ENCODE measurements at places on chromosomes 3 and 15.

- no peak for DNase-seq
These were observed 316.0 kb downstream of the CLSTN2 start for GRCh38 chr3:140250945-140251344.

- DNase-seq: no peak
These were observed 785.3 kb downstream of the ROBO2 start for GRCh38 chr3:77825001-77825827.

GRCh38 chr3:125006291-125006731 lies 49.5 kb downstream of the HEG1 start:
- DNase-seq: no peak

- no peak for DNase-seq
These were observed 13.5 kb upstream of the LINGO1 start for GRCh38 chr15:77646104-77646694.

GRCh38 chr3:76958274-76958673 lies 81.6 kb upstream of the ROBO2 start:
- no peak for DNase-seq

GRCh38 chr3:152071924-152072323 lies 196.8 kb upstream of the MBNL1 start:
- DNase-seq: peak; percentile 70

DNA sequence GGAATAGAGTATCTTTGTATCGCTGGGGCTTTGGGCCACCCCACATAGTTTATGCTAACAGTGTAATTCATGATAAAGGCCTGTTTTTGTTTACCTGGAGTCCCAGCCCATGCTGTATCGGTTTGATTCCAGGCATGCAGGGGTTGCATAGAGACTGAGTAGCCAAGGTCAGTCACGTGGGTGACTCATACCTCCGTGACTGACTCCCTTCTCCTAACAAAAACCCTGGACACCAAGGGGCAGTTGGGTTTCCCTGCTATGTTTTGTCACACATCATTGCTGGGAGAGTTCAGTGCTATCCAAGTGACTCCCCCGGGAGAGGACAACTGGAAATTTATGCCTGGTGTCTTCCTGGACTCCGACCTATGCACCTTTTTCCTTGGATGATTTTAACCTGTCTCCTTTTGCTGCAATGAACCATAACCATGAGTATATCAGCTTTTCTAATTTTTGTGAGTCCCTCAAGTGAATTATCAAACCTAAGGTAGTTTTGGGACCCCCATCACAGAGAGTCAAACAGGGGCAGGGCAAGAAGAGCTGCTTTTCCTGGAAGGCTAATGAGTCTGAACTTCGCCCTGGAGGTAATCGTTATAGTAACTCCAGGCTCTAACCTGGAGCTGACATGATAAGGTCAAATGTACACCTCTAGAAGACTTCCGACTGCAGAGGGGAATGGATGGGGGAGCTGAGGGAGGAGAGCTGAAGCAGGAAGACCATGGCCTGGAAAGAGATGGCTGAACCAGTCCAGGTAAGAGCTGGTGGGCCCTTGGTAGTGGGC lies 57.0 kb downstream of the SRGAP3 start:
- no peak for DNase-seq

- DNase-seq: peak; percentile 54
These were observed 50.3 kb upstream of the PLXND1 start for GRCh38 chr3:129656659-129657247.

DNA sequence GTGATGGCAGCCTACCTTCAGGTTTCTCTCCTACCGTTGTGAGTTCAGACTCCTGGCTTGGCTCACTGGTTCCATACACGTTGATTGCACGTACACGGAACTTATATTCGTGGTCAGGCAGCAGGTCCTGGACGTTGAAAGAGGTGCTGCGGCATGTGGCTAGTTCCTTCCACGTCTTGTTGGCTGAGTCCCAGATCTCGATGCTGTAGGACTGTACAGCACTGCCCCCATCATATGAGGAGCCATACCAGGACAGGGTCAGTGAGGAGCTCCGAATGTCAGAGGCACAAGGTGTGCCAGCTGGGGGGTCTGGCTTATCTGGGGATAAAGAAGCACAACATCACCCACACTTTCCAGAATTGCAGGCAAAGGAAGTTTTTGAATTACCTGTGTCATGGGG lies 72.3 kb upstream of the HACD2 start:
- DNase-seq: no peak

DNA sequence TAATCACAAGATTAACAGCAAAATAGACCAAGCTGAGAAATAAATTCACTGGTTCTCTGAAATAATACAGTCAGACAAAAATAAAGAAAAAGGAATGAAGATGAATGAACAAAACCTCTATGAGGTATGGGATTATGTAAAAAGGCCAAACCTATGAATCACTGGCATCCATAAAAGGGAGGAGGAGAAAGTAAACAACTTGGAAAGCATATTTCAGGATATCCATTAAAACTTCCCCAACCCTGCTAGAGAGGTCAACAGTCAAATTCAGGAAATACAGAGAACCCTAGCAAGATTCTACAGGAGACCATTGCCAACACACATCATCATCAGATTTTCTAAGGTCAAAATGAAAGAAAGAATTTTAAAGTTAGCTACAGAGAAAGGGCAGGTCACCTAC lies 649.7 kb upstream of the CBLB start:
- DNase-seq: no peak

DNA sequence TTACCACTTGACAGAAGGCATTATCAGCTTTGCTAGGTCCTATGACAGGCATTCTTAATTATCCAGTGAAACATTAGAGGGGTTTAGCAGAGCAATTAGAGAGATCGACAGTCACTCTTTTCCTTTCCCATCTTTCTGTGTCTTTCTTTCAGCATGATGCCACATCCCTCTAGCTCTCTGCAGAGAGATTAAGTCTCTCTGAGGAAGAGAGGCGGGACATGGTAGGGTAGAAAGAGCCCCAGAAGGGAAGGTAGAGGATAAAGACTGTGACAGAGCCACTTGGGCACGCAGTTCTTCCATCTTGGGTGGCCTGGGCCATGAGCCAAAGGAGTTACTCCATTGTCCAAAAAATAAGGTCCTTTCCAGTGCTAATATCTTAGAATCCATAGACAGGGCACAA lies 55.8 kb downstream of the HHLA2 start:
- DNase-seq: no peak

DNA sequence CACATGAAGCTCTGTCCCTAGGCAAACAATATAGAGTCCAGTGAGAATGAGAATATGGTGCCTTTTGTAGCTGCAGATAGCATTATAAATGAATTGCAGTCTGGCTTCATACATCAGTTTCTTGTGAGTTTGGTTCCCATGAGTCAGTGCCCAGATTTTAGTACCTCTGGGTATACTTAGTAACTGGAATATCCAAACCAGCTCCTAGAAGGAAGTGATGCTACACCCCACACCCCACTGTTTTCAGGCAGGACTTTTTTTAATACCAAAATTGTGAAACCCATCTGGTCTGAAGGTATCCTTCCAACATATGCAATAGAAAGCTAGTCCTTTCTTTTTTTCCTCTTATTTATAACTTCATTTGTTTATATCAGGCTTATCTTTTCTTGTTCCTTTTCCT lies 42.1 kb upstream of the FOXP1 start:
- DNase-seq: no peak

GRCh38 chr15:31079519-31079918 lies 22.0 kb downstream of the TRPM1 start:
- DNase-seq: no peak

- DNase-seq: peak; percentile 61
These were observed 390.7 kb downstream of the EFHB start for GRCh38 chr3:19543212-19543841.

- peak; percentile 72 for DNase-seq
These were observed 97.7 kb upstream of the PHLDB2 start for GRCh38 chr3:111761309-111761795.

DNA sequence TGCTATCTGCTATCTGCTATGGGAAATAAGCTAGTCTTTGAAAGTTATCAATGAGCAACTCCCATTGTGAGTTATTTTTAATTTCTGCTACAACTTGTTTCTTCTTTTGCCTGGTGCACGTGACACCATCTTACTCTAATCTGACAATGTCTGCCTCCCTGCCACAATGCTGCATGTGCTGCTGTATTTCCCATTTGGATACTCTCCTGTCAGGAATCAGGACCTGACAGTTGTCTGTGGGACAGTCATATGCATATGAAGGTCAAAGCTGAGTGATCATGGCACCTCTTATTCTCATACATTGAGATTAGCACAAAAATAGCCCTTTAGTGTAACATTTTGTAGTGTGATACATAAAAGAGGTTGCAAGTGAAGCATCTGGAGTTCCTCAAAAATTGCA lies 45.8 kb downstream of the HMG20A start:
- no peak for DNase-seq

DNA sequence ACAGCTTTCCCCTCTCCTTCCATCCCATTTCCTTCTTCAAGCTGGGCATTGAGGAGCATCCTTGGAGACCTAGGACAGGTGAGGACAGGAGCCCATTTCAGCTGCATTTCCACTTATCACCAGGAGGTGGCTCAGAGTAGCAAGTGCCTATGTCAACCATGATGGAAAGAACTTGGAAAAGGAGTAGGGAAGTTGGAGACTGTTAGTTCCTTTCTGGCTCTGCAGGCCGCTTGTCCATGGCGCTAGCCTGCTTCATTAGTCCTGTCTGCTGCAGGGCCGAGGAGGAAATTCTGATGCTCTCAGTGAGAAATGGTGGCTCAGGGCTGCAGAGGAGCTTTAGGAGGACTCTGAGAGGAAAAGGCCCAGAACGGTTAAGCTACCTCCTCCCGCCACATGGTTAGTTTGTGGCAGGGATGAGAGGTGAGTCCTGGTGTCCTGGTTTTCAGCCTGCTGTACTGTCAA lies 7.0 kb upstream of the CD276 start:
- DNase-seq: peak; percentile 75

- DNase-seq: no peak
These were observed 20.1 kb downstream of the ZBTB38 start for GRCh38 chr3:141388395-141388794.

- DNase-seq: no peak
These were observed 345.6 kb upstream of the THBS1 start for GRCh38 chr15:39235084-39235795.

DNA sequence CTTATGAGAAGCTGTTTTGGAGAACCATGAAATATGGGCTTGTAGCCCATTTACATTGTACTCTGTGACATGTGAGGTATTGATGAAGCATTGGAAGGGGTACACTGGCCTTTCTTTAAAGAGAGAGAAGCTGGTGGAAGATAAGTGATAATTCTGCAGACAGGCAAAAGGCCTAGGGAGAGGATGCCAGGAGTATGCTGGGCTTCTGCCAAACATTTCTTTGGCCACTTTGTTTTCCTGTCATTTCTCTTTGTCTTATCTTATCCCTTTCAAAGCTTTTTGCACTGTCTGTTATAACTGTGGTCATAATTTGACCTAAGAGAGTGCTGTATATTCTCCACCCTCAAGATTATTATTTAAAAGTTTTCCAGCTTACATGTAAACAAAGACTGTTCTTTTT lies 109.6 kb upstream of the SEMA6D start:
- DNase-seq: no peak

- DNase-seq: no peak
These were observed 367.7 kb downstream of the CGGBP1 start for GRCh38 chr3:87691109-87691508.

DNA sequence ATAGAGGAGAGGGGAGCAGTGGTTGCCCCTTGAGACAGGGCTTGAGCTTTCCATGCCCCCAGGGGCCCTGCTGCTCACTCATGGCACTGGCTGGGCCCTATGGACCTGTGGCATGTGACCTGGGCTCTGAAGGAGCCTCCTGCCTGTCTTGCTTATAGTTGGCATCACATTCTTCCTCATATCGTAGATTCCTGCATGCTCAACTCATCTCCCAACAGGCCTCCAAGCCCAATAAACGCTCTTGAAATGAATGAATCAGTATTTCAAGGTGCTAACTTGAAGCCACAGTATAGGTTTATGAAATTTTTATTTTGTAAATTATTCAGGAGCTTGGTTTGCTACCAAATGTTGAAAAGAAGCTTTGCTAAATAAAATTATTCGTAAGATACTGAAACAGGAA lies 93.3 kb upstream of the SLC7A14 start:
- no peak for DNase-seq

DNA sequence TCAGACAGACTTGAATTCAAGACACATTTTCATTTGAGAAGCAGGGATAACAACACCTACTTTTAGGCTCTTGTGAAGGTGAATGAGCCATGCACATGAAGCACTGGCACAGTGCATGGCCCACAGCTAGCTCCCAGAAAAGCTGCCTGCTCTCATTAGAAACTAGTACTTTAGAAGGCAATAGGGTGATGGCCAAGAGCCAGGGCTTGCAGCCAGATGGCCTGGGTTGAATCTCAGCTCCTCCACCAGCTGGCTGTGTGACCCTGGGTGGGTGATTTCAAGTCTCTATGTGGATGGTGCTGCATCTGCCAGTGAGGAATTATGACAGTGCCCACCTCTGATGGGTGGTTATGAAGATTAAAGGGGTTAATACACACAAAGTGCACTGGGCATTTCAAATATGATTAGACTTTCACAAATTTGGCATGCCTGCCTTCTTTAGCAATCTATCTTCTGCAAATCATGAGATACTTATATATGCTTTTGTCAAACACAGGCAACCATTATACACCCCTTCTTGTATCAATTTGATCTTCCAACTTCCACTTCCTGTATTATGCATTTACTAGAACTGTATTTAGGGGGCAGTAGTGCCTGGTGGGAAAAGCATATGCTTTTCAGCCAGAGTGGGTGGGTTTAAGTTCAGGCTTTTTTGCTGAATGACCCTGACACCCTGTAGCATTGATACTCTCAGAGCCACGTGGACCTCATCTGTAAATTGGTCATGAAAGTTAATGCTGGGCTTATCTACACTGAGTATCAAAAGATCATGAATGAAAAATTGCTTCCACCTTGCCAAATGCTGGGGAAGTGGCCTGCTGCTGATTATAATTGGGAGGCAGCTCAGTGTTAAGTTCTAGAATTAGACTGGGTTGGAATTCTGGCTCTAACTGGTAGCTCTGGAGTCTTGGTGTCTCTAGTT lies 34.7 kb upstream of the RBP1 start:
- peak; percentile 42 for DNase-seq

- no peak for DNase-seq
These were observed 164.3 kb upstream of the SETMAR start for GRCh38 chr3:4138786-4139431.

DNA sequence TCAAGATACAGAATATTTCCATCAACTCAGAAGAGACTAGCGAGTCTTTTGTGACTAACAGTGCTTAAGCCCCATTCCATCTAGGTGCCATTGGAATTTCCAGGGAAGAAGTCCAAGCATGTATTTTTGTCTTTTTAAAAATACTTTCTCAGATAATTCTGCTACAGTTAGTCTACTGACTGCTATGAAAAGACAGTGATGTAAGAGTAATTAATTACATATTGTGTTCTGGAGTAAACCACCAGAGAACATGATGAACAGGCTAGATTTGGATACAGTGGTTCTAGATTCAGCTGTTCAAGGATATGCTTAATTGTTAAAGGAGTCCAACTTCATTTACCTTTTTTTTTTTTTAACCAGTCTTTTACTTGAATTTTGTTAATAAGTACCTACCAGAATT lies 34.8 kb upstream of the PAK6 start:
- DNase-seq: no peak

- DNase-seq: no peak
These were observed 28.6 kb upstream of the MINAR1 start for GRCh38 chr15:79403501-79403900.
